Activated CD4-positive, CD25-positive, alpha-beta regulatory T cell treated with anti-CD3 and anti-CD28 coated beads, Interleukin-2, amount 50 U/mL, for 72 hours (primary cell): ENCODE measurements at places on chromosomes 5 and 9.

- no peak for DNase-seq
Observed at GRCh38 chr5:80204808-80205614, 50.8 kb downstream of the SERINC5 start.

- DNase-seq: no peak
Observed at GRCh38 chr5:126233256-126233655, 190.0 kb upstream of the GRAMD2B start.

GRCh38 chr9:76424491-76424890 lies 30.3 kb upstream of the RFK start:
- no peak for DNase-seq

DNA sequence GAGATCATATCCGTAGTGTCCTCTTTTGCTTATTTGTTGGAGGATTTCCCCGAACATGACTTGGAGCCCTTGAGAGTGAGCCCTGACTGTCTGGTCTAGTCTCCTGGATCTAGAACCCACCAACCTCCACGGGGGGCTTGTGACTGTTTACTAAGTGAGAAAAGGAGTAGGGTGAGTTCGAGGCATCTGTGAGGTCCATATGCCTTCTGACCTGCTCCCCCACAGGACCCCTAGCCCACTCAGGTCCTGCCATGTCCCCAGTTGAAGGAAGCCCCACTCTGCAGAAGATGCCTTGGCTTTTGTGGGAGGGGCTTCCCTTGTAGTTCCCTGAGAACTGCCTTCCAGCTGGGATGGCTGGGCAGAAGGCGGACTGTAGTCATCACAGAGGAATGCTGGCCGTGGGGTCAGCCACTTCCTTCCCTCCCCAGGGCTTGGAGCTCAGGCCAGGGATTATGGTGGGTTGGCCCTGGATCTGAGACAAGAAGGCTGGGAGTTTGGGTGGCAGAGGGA lies 7.0 kb upstream of the IRF1 start:
- DNase-seq: no peak

GRCh38 chr5:158514319-158514985 lies 585.3 kb downstream of the EBF1 start:
- DNase-seq: no peak

- DNase-seq: no peak
Observed at GRCh38 chr5:148965511-148966265, 97.2 kb downstream of the SH3TC2 start.

DNA sequence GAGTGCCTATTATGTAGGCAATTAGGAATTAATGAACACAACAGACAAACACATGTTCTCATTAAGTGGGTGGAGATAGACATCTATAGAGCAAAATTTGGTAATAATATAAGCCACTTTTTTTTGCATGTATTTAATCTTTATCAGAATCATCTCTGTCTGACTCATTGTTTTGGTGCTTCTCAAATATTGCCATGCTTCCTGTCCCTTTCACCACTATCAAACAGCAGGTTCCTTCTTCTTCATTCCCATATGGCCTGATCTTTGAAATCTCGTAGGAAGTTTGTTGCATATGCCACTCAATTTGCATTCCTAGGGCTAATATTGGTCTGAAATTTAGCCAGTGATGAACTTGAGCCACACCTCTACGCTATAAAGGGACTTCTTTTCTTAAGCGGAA lies 128.9 kb upstream of the SPEF2 start:
- no peak for DNase-seq

- no peak for DNase-seq
Observed at GRCh38 chr5:71475788-71476384, 20.4 kb downstream of the BDP1 start.

DNA sequence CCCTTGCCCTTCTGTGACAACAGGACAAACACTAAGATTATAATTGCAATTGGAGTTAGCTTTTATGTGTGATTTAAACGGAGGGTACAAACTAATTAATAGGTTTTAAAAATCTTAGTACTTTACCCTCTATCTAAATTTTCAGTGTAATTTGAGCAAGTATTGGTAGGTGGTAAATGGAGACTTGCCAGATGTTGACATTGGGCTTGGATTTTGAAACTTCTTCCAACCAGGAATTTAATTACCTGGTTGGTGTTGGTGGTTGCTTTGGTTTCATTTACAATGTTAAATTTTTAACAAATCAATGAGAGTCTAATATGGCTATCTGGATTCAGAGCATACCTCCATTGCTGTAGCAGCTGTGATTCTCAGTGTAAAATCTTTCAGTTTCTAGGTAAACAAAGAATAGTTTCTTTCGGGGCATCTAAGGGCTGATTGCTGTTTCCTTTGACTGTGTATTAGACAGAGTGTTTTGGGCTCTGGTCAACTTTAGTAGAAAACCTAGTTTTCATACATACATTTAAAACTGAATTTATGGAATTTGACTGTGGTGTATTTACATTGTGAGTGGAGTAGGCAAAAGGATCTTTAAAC lies 1.9 kb downstream of the DAPK1 start:
- DNase-seq: no peak

DNA sequence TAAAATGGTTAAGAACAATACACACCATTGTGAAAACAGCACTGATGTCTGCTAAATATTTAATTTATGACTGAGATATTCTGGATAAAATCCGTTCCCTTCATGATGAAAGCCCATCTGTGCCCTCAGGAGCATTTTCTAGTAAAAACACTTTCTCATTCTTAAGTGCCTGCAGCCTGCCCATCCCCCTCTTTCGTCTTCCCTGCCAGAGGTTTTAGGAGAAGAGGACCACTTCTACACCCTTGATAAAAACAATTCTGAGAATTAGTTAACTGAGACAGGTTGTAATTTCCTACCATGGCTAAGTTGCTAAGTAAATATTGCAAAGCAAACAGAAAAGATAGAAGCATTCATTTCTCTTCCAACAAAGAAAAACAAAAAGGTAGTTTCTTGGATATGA lies 272.6 kb downstream of the ATPSCKMT start:
- no peak for DNase-seq

- no peak for DNase-seq
Observed at GRCh38 chr5:170782438-170782837, 1.1 kb upstream of the GABRP start.

GRCh38 chr9:99162759-99163364 lies 57.9 kb downstream of the TGFBR1 start:
- no peak for DNase-seq

- DNase-seq: no peak
Observed at GRCh38 chr9:121182989-121183388, 18.7 kb downstream of the RAB14 start.

DNA sequence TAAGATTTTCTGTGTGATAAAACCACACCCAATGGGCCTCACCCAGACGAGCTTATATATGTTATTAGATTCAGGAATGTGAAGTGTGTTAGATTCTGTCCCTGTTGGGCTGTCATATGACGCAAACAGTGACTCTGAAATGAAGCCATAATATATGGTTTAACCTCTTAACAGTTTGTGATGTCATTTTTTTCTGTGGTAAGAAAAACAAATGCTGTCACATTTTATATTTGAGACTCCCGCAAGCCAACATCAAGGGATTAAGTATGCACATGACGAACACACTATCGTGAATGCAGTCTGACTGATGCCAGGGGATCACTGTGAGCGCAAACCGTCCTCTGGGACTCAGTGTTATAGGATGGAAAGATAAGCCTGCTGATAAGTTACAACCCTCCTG lies 321.7 kb downstream of the SH3GL2 start:
- no peak for DNase-seq

DNA sequence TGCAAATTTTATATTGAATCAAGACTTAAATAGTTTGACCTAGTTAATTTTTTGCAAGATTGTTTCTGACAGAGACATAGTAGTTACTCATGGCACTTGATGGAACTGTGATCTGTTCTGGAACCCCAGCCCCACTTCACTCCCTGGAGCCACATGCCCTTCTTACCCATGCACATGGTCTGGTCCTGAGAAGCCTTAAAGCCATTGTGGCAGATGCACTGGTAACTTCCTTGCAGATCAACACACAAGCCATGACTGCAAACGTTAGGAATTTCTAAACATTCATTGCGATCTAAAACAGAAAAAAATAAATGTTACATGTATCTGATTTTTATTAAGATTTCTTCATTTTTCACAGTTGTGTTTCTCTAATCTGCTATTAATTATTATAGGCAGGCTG lies 221.2 kb downstream of the SLC12A2 start:
- no peak for DNase-seq

- no peak for DNase-seq
Observed at GRCh38 chr5:103347716-103348423, 89.3 kb downstream of the MACIR start.

DNA sequence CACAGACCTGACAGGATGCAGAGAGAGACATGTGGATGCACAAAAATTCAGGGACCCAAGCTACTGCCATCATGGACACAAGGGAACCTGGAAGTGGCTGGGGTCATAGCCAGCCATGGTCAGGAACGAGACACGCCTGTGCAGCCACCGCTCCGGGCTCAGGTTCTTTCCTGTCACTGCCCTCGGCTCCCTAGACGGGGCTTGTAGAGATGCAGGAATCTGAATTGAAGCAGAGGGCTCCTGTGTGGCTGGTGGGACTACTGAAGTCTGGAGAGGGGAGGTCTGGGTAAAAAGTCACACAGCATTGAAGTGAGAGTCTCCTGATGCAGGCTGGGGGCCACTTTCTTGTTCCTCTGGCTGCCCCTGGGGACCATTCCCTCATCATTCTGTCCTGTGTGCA lies 32.3 kb upstream of the PTGS1 start:
- DNase-seq: no peak

DNA sequence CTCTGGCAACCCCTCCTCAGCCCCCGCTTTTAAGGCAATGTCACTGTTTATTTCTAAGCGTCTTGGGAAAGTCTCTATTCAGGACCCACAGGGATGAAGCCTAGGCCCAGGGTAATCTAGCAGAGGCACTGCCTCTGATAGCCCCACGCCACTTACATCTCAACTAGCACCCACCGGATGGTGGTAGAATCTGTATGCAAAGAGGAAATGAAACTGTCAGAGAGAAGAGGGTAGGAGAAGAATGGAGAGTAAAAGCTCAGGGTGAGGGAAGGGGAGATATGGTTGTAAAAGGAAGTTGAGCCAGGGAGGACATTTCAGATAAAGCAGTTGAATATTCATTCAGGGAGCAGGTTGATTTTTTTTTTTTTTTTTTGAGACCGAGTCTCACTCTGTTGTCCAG lies 3.0 kb downstream of the FRRS1L start:
- no peak for DNase-seq

DNA sequence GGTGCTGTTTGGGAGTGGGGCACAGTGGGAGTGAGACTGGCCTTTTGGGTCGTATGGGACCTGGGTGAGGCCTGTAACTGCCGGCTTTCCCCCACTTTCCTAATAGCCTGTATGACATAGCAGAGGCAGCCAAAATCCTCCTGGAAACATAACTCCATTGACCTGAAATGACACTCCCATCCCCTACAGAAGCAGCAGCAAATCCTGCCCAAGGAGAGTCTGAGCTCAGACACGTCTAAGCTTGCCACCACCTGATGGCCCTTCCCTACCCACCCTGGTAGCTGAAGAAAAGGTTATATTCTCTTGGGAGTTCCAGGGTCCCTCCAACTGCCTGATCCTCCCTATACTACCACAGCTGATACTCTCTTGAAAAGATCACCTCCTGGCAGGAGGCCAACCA lies 179.8 kb upstream of the ARRDC3 start:
- no peak for DNase-seq

- no peak for DNase-seq
Observed at GRCh38 chr5:71573591-71573990, 13.5 kb upstream of the MCCC2 start.

- DNase-seq: no peak
Observed at GRCh38 chr5:169751490-169751889, 114.4 kb downstream of the DOCK2 start.

GRCh38 chr5:96197347-96197746 lies 235.7 kb upstream of the ELL2 start:
- DNase-seq: no peak

DNA sequence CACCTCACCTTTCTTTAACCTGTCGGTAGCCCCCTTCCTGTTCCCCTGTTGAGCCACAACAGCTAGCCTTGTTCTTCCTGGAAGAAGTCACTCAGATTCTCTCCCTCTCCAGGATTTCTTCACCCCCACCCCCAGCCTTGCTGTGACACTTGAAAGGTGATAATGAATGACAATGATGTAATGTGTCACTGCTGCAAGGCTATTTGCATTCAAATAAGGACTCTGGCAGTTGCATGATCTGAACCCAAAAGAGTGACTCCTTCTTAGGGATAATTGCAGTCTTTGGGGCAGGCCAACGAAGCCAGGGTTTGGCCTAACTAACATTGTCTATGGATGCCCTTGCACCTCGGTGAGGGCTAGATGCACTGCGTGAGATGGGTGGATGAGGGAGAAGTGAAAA lies 154.4 kb upstream of the CLINT1 start:
- no peak for DNase-seq

GRCh38 chr9:119834064-119834620 lies 464.9 kb upstream of the BRINP1 start:
- no peak for DNase-seq
